ENCODE measurements at places on chromosomes 13 and 19.

DNA sequence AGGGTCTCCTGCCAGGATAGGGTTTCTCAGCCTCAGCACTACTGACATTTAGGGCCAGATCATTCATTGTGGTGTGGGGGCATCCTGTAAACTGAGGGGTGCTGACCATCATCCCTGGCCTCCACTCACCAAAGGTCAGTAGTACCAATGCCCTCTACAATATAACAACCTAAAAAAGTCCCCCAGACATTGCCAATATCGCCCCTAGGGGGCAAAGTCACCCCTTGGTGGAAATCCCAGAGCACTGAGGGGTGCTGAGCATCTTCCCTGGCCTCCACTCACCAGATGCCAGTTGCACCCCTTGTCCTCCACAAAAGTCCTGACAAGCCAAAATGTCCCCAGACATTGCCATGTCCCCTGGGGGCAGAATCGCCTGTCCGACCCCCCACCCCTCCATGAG is 21.6 kb downstream of the CPAMD8 start:
- no peak for DNase-seq

- DNase-seq = no peak
These were observed 664 bp downstream of the MAST3 start for GRCh38 chr19:18097993-18098890.

DNA sequence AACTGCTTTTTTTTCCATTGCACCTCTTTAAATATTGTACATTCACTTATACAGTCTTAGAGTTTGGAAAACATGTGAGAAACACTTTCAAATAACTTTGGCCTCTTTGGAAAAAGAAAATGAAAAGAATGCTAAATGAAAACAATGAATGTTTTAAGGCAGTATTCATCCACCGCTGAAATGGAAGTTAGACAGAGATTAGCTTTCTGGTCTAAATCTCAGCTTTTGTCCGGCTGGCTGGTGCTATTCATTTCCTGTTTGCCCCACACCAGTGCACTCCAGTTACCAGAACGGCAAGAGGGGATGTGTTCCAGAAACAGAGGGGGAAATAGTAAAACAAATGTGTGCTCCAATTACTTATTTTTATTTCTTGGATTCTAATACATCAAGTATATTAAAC is 1201.3 kb downstream of the EFNB2 start:
- DNase-seq = no peak

- DNase-seq = no peak
These were observed 808 bp downstream of the DNMT1 start for GRCh38 chr19:10193790-10194499.

GRCh38 chr19:58439576-58440554 is at the start of gene ZNF132:
TSS of gene ZNF132 (minus strand) at chr19:58440153. CDS start at chr19:58439821, 332 bp downstream.
- DNase-seq = peak; percentile 85

GRCh38 chr13:111549464-111549863 is 229.0 kb downstream of the TEX29 start:
- no peak for DNase-seq

DNA sequence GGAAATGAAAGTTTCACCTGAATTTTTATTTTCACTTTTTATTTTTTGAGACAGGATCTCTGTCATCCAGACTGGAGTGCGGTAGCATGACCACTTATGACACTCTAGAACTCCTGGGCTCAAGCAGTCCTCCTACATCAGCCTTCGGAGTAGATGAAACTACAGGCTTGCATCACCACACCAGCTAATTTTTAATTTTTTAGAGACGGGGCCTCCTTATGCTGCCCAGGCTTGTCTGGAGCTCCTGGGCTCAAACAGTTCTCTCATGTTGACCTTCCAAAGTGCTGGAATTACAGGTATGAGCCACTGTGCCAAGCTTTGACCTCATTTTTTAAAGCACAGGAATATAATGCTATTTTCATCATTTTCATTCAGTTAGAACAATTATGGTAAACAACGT is 297.0 kb upstream of the KLHL1 start:
- no peak for DNase-seq

- no peak for DNase-seq
These were observed 461 bp upstream of the TM9SF2 start for GRCh38 chr13:99500839-99501183.

- no peak for DNase-seq
These were observed 8.4 kb downstream of the COMP start for GRCh38 chr19:18782559-18783225.
